ENCODE measurements at places on chromosomes 16 and 17.

DNA sequence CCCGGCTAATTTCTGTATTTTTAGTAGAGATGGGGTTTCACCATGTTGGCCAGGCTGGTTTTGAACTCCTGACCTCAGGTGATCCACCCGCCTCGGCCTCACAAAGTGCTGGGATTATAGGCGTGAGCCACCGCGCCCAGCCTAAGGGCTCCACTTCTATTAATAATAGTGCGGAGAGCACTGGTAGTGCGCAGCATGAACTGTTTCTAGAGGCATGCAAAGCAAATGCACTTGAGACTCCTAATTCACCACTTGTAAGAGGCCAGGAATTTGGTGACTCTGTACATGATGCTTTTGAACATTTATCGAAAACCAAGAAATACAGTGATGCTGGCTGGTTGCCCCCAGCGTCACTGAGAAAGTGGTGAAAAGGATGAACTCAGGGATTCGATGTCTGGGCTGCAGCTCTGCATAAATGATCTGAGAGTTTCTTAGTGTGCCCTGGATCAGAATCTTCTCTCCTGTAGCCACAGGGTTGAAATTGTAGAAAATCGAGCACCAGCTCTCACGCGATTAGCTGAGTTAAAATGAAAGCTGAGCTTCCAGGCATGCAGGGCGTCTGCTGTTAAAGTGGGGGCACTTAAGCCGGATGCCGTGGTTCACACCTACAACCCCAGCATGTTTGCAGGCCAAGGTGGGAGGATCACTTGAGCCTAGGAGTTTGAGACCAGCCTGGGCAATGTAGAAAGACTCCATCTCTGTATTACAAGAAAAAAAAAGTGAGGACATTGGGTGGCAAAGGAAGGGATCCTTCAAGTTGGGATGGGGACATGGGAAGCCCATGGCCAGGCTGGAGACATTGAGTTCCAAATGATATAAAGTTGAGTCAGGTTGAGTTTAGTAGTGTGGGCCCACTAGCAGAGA lies 4.8 kb downstream of the RNF213 start:
- peak; percentile 63 for DNase-seq

DNA sequence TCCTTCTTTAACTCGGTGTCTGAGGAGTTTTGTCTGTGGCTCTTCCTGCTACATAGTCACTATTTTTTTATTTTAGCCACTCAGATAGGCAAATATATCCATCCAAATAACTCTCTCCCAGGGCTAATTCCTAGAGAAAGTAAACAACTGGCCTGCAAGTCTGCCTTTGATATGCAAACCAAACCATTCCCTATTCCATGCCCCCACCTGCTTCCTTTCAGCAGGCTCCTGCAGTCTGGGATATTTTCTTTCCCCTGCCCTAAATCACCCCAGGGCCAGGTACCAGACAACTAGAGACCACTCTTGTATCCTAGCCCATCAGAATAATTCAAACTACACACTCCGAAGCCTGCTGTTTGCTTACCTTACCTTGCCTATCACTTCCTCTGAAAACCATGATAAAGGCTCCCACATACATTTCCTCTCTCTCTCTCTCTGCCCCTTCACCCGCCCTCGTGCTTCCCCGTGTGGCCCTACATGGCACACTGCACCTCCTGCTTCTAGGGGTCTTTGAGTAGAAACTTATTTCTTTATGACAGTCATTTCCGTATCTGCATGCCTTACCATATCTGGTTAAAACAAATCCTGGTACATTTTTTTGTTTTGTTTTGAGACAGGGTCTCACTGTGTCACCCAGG lies 8.3 kb downstream of the CD300H start:
- DNase-seq, result no peak

DNA sequence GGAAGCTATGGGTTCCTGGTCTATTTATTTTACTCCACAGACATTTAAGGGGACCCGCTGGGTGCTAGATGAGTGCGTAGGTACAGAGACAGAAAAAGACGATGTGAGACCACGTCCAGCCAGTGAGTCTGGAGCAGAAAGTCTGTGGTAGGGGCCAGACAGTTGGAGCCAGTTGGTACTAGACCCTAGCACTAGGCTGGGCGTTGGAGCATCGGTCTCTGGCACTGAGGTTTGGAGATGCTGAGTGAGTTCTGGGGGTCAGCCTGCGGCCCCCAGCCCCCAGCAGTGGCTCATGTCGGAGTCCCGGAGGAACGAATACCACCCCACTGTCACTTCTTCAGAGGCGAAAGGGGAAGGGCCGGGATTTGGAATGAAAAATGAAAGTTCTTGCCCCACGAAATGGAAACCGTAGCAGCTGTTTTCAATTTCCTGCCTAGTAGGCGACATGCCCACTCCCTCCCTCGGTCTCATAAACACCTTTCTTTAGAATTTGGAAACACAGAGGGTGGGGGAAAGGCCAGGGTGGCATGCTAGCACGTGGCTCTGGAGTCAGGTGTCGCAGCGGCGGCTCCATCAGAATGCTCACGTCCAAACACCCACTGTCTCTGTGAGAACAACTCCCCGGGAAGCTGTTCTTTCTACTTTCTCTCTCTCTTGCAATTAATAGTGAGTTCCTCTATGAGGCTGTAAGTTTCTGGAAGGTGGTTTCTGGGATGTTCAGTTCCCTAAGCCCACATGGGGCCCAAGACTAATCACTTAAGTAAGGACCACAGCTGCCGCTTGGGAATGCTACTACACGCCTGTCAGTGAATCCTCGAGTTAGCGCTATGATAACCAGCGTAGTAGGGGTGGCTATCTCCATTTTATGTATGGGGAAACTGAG lies 96.8 kb downstream of the IRF8 start:
- no peak for DNase-seq

DNA sequence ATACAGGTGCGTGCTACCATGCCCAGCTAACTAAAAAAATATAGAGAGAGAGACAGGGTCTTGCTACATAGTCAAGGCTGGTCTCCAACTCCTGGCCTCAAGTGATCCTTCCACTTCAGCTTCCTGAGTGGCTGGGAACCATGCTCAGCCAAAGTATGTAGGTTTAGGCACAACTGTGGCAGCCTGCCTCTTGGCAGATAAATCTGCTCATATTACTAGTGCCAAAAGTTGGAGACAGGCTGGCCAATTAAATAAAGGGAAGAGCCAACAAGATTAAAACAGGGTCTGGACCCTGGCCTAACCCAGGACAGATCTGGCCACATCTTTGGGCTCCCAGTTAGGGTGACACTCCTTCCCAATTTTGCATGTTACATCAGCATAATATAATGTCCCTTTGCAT lies 151.7 kb downstream of the CBLN1 start:
- DNase-seq, result no peak

DNA sequence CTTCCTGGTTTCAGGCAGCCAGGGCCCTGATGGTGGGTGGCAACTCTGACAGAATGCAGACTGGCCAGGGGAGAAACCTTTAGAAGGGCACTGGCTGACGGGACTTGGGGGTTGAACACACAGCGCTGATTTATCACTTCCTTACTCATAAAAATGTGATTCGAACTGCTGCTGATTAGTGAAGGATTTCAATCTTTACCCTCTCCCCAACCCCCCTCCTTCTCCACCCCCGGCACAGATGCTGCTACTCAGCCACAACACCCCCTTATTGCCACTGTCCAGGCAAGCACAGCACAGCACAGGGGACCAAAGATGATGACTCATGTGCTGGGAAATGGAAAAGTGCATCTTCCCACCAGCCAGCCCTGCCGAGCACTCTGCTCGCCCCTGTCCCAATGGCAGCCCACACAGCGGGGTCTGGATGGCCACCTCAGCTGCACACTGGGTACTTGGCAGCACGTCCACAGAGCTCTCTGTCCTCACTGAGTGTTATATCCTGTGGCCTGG lies 70.1 kb downstream of the SMG6 start:
- DNase-seq, result no peak

Measured in activated CD4-positive, alpha-beta T cell treated with anti-CD3 and anti-CD28 coated beads for 4 hours (primary cell).